ENCODE measurements at places on chromosomes 5 and 9.

DNA sequence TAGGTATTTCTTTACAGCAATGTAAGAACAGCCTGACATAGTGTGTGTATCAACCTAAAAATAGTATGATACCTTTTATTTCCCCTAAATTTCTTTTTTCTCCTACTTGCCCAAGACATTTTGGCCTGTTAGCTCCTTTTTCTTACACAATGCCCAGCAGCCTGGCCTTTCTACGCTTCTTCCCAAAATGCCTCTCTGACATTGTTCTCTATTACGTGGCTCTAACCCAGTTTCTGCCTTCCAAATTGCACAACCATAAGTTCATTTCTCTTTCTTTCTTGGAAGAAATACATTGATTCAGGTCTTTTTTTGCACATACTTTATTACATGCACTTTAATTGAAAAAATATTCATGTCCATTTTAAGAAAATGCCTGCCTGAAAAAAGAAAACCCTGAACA is 408.2 kb downstream of the PRR16 start:
- DNase-seq = no peak

- DNase-seq = no peak
Observed at GRCh38 chr5:1480217-1480616, 35.0 kb upstream of the SLC6A3 start.

DNA sequence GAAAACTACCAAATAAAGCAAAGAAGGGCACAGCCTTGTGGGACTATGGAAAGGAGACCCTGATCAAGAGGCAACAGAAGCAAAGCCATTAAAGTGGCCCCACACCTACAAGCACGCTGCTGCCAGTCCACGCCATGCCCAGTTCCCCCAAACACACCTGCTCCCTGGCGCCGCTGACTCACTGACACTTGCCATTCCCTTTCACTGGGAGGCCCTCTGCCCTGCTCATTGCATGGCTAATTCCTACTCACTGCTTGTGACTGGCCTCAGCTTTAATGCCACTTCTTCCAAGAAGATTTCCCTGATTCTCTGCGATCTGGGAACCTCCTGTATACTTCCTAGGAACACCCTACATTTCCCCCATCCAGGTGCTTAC is 71.2 kb upstream of the TAF1L start:
- no peak for DNase-seq

GRCh38 chr5:41772056-41772455 is 98.2 kb downstream of the OXCT1 start:
- DNase-seq = no peak

DNA sequence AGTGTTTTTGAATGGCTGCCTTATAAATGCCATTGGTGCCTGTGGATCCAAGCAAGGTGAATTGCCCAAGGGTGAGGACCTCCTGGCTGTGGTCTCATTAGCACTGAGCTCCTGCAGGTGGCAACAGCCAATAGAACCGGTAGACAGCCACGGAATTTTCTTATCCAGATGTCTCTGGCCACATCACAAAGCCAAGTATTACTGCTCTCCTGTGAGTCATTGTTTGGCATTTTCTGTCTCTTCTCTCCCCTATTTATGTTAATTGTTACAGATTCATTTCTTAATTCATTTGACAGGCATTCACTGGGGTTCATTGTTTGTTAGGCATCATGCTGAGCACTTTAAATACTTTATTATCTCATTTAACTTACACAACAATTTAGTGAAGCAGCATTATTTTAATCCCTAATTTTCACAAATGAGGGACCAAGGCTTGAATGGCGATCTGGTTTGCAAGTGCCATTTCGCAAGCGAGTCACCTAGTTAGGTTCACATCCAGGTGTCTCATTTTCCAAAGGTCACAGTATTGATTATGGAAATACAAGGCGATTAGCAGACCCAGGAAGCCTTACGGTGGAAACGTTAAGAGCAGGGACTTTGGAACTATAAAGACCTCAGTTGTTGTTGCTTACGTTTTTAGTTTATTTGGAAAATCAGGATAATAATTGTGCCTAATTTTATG is 58.2 kb upstream of the DPYSL3 start:
- DNase-seq = no peak

GRCh38 chr5:24225051-24225450 is 419.7 kb downstream of the CDH10 start:
- DNase-seq = no peak

GRCh38 chr5:132662925-132663770 is 5.2 kb downstream of the IL13 start:
- peak; percentile 69 for DNase-seq

DNA sequence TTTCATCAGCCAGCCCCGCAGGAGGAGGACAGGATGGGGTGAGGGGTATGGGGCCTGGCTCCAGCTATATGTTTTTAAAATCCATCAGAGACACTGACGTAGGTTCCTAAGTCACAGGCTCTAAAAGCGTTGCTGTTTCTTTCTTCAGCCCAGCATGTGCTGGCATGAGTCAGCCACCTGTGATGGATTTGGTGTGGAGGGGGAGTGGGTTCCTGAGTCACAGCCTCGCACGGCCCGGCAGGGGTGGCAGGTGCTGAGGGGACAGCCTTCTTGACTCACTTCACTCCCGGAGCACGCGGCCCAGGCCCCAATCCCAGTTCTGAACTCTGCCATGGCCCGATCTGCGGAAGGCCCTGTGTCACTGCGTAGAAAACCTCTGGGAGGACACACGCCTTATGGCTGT is 38.8 kb upstream of the RPL26L1 start:
- DNase-seq = no peak

GRCh38 chr5:53915120-53915519 is 354.7 kb downstream of the NDUFS4 start:
- DNase-seq = no peak

DNA sequence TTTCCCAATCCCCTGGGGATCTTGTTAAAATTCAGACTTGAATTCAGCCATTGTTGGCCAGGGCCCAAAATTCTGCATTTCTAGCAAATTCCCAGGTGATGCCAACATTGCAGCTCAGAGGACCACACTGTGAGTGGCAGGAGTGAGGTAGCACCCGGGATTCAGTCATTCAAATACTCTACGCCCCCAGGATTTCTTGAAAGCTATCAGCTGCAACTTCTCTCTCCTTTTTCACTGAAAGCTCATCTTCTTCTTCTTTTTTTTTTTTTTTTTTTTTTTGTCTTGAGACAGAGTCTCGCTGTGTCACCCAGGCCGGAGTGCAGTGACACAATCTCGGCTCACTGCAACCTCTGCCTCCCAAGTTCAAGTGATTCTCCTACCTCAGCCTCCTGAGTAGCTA is 19.3 kb upstream of the ANKH start:
- DNase-seq = no peak

GRCh38 chr5:75052192-75053053 is at the start of gene GCNT4:
GCNT4 (minus strand) TSS chr5:75052558; CDS start chr5:75030037, 22,521 bp downstream.
- peak; percentile 75 for DNase-seq

DNA sequence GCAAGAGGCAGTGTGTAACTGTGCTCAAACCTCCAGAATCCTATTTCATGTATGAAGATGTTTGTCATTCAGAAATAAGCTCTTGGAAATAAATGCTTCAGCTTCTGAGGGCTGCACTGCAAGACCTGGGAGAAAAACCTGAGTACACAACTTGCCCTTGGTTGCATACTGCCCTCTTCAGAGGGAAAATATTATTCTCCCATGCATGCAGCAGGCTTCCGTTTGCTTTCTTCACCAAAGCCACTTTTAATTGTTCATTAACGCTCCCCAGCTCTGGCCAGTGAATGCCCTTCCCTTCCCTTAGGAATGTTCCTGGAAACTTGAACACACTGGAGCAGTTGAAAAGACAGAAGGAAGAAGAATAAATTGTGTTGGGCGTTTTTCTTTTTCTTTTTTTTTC is 2.5 kb upstream of the WHRN start:
- DNase-seq = no peak

GRCh38 chr9:129665389-129665775 is at the start of gene PRRX2:
PRRX2 (plus strand) TSS chr9:129665647; CDS start chr9:129665868, 221 bp downstream.
- DNase-seq = no peak

- DNase-seq = no peak
Observed at GRCh38 chr9:75051285-75051684, 23.2 kb upstream of the CARNMT1 start.

- DNase-seq = no peak
Observed at GRCh38 chr5:76487821-76488220, 84.7 kb downstream of the IQGAP2 start.

DNA sequence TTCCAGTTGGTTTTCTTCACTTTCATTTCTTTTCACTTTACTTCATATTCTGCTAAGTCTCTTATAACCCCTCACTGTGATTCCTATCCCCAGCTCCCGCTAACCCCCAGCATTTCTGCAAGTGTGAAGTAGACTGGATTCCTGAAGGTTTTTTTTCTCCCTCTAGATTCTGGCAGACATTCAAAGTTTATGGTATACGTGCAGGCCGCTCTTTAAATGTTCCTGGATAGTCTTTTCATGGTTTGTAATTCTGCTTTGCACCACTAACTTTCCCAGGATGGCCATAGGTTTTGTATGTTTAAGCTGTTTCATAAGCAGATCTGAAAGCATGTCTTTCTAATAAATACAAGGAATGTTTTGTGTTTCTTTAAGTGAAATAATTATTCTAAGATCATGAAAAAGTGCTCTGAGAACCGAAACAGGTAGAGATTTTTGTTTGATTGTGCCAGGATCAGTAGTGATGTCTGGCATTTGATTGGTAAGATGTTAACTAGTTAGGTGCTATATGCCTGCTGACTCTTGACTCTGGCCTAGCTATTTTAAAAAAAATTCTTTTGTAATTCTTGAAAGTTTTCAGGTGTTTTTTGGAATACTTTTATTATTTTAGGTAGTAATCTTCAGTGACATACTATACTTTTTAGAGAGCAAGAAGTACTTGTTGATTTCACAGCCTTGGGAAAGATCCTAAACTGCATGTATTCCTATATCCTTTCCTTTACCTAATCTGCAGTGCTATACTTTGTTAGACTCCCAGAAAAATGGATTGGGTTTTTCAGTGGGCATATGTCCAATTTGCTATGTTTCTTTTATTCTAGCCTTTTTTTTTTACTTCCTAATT is 29.7 kb downstream of the CNOT6 start:
- DNase-seq = no peak

DNA sequence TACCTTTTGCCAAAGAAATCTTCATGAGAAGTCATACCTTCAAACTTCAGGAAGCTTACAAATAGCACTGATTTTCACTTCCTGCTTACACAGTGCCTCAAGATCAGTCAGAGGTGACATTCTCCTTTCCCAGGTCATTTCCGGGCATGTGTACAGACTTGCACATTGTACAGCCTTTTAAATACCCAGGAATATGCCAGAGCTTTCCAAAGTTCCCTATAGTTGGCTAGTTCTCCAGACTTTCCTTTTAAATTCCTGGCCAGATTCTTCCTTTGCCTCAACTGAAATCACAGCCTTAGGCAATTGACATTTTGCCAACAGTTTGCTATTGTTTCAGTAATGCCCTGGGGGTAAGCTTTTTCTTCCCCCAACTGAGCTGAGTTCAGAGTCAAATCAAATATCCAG is 47.2 kb downstream of the RFX3 start:
- no peak for DNase-seq

- DNase-seq = no peak
Observed at GRCh38 chr9:17600962-17601593, 22.2 kb downstream of the SH3GL2 start.

GRCh38 chr5:127999909-128000308 is 83.7 kb upstream of the SLC12A2 start:
- no peak for DNase-seq

GRCh38 chr5:115415143-115415491 is 118.7 kb upstream of the CCDC112 start:
- DNase-seq = no peak

DNA sequence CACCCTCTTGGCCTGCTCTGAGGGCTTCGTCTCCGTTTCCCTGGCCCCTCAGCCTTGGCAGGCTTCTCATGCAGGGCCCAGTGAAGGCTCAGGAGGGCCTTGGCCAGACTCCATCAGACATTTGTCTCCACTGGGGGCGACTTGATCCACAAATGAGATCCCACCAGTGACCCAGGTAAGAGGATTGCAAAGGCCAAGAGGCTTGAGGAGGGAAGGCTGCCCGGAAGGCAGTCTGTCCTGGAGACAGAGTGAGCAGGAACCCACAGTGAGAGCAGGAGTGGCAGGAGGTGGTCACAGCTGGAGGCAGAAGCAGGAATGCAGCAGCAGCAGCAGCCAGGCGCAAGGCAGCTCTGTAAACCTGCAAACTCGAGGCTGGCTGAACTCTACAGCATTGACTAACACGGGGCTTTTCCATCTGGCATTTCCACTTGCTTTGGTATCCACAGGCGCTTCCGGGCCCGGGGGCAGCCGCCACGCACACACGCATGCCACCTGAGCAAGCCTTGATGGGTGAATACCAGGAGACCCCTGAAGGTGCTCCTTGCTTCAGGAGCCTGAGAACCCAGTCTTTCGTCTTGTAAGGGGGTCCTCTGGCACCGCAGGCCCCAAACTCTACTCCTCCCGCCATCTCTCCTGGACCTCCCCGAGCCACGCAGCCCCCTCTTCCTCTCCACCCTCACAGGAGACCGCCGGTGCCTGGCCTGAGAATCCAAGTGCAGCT is 14.7 kb downstream of the MGAT1 start:
- no peak for DNase-seq

DNA sequence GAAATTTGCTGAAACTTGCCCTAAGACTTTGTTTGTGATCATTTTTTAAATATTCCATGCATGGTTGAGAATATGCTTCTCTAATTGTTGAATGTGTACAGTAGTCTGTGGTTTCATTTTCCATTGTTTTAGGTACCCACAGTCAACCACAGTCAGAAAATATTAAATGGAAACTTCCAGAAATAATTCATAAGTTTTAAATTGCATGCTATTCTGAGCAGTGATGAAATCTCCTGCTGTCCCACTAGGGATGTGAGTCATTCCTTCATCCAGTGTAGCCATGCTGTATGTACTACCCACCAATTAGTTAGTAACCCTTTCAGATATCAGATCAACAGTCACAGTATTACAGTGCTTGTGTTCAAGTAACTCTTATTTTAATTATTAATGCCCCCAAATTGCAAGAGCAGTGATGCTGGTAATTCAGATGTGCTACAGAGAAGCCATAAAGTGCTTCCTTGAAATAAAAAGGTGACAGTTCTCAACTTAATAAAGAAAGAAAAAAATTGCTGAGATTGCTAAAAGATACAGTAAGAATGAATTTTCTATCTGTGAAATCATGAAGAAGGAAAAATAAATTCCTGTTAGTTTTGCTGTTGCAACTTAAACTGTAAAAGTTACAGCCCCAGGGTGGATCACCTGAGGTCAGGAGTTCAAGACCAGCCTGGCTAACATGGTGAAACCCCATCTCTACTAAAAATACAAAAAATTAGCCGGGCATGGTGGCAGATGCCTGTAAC is 79.9 kb upstream of the FBXL17 start:
- DNase-seq = no peak
